Iris pigment epithelial cell (primary cell): ENCODE measurements at places on chromosomes 2 and 18.

GRCh38 chr2:133986081-133986837, 267.6 kb upstream of the MGAT5 start:
- peak; percentile 47 for DNase-seq

DNA sequence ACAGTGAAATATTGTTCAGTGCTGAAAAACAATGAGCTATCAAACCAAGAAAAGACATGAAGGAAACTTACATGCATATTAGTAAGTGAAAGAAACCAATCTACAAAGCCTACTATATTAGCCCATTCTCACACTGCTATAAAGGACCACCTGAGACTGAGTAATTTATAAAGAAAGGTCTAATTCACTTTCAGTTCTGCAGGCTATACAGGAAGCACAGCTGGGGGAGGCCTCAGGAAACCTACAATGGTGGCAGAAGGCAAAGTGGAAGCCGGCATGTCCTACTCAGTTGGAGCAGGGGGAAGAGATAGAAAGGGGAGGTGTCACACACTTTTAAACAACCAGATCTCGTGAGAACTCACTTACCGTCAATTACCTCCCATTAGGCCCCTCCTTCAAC, 232.1 kb downstream of the TMX3 start:
- no peak for DNase-seq

- no peak for DNase-seq
These were observed 453.3 kb downstream of the TXNL1 start for GRCh38 chr18:56185126-56185525.

DNA sequence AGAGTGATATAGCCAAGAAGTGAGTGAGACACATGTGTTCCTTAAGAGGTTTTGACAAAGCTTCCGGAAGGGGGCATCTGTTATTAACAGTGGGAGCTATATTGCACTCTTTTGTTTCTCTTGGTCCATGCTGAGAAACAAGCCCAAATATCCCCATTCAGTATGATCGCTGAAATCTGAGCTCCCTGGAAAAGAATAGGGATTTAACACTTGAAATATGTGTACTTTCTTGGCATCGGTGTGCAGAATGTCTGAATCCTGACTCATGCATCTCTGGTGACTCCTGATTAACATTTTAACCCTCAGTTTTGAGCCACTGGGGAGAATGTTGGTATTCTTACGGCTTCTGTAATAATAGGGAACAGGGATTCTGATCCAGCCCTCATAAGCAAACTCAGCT, 448.1 kb downstream of the TSN start:
- DNase-seq: peak; percentile 50

GRCh38 chr2:39696101-39696553, 30.4 kb downstream of the TMEM178A start:
- DNase-seq: peak; percentile 98

GRCh38 chr2:134500211-134500935, 218.4 kb downstream of the TMEM163 start:
- no peak for DNase-seq

DNA sequence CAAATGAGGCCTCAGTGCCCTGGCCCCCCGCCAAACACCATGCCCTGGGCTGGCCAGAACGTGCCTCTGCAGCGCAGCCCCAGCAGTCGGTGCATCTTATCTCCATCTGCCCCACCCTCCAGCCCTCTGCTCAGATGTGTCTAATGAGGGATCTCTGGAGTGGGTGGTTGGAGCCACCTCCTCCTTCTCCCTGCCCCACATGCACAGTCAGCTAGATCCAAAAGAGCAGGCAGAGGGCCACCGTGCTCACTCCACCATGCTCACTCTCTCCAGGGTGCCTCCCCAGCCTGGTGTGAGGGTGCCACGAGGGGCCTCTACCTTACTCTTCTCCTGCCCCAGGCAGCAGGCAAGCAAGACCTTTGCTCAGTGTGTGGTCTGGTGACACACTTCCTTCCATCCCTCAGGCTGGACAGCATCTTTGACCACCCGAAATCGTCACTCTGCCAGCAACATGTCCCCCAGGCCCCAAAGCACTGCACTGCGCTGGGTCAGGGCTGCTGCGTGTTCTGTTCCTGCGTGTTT, 266.1 kb upstream of the HDAC4 start:
- DNase-seq: no peak

DNA sequence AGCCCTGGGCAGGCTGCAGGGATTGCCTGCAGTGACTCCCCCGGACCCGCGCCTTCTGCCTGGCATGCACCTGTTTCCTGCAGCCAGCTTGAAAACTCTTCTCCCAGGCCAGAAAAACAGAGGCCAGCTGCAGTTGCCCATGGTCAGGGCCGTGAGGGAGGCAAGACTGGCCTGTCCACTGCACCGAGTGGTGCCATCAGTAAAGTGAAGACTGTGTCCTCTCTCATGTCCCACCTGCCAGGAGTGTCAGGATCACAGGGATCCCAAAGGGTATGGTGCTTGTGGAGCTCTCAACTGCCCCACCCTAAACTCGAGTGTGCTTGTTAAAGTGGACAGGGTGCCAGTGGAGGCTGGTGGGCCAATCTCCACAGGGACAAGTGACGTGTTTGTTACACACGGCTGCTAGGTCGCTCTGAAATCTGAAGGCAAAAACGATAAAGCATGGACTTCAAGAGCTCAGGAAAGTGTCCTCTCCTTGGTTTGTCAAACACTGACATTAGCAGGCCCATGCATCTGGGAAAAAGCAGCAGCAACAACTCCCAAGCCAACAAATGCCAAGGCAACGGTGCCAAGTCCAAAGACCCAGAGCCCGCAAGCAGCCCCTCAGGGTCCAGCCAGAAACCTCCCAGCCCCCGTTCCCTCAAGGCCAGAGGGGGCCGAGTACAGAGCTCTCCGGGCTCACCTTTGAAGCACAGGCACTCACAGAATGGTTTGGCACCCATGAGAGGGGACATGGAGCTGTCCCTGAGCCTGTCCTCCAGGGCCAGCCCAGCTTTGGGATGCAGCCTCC, 213.2 kb downstream of the HDAC4 start:
- no peak for DNase-seq

DNA sequence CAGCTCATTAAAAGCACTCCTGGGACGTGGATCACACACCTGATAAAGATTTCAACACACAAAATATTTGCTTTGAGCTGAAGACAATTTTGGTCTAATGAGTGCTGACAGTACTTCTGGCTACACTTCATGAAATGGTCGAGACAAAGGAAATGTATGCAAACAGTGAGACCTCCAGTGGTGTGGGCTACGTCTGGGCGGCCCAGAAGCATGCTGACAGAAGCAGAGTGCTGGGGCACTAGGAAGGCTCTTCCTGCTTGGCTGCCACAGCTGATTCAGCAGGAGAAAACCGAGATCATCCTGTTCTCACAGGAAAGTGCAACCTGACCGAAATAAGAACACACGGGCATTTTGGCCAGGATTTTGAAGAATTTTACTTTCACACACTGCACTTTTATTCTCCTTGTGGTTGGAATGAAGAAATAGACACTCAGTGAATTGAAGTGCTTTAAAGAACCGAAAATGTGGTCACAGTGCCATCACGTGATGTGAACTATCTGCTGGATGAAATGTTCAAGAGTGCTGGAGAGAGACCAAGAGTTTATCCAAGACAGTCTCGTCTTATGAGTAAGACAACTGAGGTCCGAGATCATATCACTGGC, 149.5 kb downstream of the CCBE1 start:
- peak; percentile 98 for DNase-seq

GRCh38 chr2:105769504-105769903, 24.8 kb downstream of the NCK2 start:
- no peak for DNase-seq

GRCh38 chr2:231673348-231673770, 35.0 kb upstream of the PTMA start:
- DNase-seq: peak; percentile 59

- DNase-seq: peak; percentile 62
These were observed 230.7 kb downstream of the TMX3 start for GRCh38 chr18:68484241-68484640.

DNA sequence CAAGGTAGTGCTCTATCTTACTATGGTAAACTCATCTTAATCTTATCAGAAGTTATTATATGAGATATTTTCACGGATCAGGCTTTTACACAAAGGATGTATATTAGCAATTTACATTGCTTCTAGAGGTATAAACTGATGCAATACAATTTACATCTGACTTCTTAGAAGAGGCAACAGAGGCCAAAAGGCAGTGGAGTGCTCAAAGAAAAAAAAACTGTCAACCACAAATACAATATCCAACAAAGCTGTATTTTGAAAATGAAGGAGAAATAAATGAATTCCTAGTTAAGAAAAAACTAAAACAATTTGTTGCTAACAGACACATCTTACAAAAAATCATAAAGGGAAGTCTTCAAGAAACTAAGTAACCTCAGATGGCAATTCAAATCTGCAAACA, 1031.5 kb upstream of the CNTNAP5 start:
- DNase-seq: no peak

- DNase-seq: no peak
These were observed 4.3 kb downstream of the AAMP start for GRCh38 chr2:218265626-218266025.

GRCh38 chr2:137947728-137948336, 16.4 kb upstream of the HNMT start:
- DNase-seq: peak; percentile 80

GRCh38 chr2:10862330-10862729, 49.4 kb upstream of the KCNF1 start:
- no peak for DNase-seq

GRCh38 chr18:31683106-31683505, 1.3 kb downstream of the B4GALT6 start:
- DNase-seq: no peak

DNA sequence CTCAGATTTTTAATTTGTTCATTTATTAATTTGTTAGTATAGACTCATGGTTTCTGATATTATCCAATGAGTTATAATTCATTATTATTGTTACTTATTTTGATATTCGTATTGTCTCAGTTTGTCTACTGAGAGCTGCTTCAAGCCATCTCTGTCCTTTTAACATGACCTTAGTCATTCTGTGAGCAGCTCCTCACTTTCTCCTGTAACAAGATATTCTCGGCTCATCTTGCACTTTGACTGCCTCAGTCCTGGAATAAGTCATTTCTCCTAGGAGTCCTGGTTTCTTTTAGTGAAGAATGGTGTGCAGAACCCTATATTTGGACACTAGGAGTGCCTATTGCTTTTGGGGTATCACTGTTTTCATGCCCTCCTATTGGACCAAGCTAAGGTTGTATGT, 13.2 kb downstream of the ASB1 start:
- no peak for DNase-seq

DNA sequence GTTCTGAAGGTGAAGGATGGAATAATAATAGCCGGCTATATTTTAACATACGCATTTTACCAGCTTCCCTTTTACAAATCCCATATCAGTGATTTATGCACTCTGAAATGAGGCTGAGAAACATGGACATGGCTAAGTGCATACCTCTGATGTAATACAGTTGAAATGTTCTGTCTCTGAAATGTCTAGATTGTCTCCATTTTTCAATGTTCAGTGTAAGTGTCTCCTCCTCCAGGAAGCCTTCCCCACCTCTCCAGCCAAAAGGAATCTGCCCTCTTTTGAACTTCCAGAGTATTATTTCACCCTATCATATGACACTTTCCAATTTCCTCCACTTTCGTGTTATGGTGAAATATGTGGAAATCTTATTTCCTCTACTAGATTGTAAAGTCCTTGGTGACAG, 29.5 kb upstream of the ME2 start:
- peak; percentile 55 for DNase-seq

DNA sequence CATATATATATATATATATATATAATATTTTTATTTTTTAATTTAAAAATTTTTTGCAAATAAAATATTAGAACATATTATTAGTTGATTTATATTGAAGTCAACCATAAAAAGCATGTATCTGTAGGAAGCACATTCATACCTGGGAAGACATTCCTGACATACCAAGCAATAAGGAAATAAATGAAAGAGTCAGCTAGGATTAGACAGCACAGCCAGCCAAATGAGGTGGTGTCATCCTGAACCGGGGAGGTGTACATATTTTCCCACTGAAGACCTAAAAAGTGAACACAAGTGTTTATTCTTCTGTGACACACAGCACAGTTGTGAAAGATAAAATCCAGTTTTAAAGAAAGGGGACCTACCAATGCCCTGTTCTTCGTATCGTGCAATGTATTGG, 149.2 kb downstream of the ABCA12 start:
- no peak for DNase-seq

- no peak for DNase-seq
These were observed 88.7 kb downstream of the ASB1 start for GRCh38 chr2:238515377-238515776.

DNA sequence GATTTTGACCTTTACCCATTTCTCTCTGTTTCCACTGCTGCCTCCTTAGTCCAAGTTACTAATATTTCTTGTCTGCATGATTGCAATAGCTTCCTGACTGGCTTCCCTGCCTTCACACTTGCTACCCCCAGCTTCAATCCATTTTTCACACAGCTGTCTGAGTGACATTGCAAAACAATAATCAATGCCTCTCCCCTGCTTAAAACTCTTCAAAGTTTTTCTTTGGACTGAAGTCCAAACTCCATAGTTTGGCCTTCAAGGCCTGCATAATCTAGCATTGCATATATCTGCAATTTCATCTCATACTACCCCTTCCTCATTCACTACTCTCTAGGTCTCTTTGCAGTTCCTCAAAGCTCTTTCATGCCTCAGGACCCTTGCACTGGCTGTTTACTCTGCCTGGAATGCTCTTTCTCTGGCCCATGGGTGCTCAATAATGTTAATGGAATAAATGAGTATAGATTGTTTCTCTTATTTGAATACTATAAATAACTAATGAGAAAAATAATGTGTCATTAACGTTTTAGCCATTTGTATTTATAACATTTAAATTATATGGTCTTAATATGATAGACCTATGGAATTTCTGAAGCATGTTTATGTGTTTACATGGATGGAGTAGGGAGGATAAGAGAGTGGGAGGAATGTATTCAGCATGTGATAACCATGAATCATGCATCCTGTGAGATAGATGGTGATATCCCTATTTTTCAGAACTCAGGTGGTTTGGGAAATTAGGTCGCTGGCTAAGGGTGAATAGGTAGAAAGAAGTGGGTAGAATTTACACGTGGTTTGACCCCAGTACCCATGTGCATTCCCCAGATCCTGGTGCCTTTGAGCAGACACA, 5.7 kb upstream of the TMEM178A start:
- peak; percentile 18 for DNase-seq

DNA sequence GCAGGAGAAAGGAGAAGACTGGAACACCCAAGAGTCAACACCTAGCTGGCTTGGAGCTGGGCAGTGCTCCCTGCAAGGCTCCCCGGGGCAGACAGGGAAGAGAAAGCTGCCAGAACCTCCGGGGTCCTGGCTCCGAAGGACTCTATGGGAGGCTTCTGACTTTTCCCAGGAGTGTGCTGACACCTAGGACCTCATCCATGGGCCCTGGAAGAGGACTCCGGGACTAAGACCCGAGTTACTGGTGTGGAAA, 37.8 kb upstream of the ATP6V1B1 start:
- DNase-seq: no peak

- DNase-seq: no peak
These were observed 154.9 kb downstream of the AQP4 start for GRCh38 chr18:26710470-26711096.

DNA sequence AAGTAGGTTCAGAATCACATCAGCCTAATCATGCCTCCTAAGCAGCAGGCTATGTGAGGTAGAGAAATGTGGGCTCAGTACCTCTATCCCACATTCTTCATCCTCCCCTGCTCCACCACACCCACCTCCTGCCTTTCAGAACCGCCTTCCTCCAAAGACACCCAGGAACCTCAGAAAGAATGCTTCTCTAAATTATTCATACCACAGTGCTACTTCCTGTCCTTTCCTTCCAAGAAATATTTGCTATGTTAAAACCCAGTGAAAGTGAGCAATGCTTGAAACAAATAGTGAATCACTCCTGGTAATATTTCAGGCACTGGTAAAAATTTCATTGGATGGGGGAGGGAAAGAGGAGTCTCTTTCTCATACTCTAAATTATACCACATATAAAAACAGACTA, 24.0 kb upstream of the CREB1 start:
- DNase-seq: peak; percentile 89
